ENCODE measurements at places on chromosomes 4 and X.

DNA sequence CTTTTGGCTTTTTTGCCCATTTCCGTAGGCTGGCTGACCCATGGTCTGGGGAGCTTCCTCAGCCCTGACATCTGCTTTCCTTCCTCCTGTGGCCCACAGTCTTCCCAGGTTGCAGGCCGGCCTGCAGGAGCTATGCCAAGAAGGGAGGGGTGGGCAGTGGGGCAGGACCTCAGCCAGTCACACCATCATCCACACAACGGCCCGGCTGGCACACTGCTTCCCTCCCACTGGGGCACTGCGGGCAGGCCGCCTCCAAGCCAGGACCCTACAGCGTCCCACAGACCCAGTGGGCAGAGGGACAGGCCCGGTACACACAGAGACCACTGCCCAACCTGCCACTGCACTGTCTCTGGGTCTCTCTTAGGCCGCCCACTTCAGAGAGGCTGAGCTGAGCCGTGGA, 38.0 kb downstream of the CTBP1 start:
- DNase-seq: no peak

- peak; percentile 61 for DNase-seq
Observed at GRCh38 chrX:118603981-118604380, 108.4 kb downstream of the DOCK11 start.

GRCh38 chrX:13428053-13428786, 108.4 kb upstream of the ATXN3L start:
- peak; percentile 43 for DNase-seq

GRCh38 chr4:150079081-150079581, 886 bp downstream of the DCLK2 start:
- DNase-seq: peak; percentile 27

DNA sequence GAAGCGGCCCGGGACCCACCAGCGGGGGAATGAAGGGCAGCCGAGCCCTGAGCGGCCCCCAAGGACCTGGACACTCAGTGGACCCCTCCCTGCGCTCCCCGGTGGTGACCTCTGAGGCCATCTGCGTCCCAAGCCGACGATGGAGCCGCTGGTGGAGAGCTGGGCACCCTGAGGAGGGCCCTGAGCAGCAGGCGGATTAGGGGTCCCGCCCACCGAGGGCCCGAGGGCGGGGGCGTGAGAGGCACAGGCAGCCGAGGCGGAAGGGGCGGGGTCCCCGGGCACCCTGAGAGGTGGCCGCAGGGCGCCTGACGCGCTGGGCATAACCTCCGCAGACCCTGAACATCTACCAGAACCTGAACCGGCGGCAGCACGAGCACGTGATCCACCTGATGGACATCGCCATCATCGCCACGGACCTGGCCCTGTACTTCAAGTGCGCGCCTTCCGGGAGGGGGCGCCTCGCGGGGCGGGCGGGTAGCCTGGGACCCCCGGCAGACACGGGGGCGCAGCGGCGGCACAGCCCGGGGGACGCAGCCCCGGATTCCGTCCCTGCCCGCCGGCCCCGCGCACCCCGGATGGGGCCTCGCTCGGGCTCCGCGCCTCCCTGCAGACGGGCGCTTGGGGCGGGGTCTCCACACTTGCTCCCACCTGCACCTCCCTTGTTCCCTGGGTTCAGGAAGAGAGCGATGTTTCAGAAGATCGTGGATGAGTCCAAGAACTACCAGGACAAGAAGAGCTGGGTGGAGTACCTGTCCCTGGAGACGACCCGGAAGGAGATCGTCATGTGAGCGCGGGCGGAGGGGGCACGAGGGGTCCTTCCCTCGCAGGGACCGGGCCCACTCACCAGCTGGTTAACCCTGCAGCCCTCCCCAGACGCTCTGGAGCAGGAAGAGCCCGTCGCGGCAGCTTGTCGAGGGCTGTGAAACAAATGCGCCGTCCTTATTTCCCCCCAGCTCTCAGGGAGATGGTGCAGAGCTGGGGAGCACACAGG, 10.3 kb downstream of the ATP5ME start:
- DNase-seq: peak; percentile 17

GRCh38 chr4:156560701-156561100, 410.9 kb downstream of the PDGFC start:
- peak; percentile 50 for DNase-seq

DNA sequence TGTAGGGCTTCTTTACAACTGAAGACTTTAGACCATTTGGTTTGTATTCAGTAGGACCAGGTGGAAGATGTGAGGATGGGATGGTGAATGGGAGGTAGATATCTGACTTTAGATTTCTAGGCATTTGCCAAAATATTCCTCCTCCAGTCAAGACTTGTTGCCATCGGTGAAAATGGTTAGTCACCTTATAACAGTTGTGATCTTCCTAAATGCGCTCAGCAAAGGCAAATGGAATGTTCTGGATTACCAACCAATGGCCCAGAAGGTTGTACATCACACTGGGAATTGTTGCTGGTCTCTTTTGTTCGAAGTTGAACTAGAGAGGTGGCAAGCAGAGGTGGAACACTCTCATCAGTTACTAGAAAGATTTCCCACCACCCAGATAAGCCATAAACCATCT, 33.9 kb downstream of the TMSB4X start:
- DNase-seq: no peak

DNA sequence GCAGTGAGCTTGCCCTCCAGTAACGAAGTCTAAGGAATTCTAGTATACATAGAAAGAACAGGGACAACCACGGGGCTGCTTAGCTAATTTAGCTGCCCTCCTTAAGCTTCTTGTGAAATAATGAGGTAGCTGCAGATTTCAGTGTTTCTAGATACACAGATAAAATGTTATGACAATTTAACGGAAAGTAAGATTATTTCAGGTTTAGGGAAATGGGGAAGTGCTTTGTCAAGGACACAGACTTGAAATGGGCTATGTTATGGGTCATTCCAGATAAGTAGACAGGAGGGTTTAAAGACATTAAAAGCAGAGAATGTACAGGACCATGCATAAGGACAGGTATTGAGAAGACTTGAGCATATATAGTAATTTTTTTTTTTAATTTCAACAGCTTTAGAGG, 34.2 kb upstream of the ZNF518B start:
- DNase-seq: no peak

DNA sequence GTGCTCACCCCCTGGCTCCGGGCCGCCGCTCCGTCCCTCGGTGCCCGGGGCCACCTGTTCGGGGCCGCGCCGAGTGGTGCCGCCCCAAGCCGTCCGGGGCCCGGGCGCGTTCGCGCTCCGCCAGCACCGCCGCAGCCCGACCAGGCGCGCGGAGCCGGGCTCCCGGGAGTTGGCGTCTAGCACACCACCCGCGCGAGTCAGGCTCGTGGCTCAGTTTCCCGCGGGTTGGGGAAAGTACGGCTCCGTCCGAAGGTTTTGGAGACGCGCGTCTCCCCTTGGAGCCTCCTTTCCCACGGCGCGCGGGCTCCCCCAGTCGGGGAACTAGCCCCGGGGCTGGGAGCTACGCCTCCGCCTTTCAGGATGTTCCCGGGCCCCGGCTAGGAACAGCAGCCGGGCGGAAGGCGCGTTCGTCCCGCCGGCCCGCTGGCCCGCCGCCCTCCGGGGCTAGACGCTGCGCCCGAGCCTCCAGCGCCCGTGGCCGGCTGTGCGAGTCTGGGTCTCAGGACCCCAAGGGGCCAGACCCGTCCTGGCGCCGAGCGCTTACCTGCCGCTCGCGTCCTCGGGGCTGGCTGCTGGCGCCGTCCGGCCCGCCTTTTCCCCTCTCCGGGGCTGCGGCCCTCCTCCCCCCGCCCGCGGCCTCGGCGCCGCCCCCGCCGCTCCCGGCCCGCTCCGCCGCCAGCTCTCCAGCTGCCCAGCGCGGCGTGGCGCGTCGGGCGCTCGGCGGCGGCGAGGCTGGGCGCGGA, at the start of gene ADGRG2:
ADGRG2 (minus strand) TSS at position 571 of the 743 bp plus-strand sequence. CDS start 53,634 bp downstream, outside the sequence.
- peak; percentile 20 for DNase-seq

DNA sequence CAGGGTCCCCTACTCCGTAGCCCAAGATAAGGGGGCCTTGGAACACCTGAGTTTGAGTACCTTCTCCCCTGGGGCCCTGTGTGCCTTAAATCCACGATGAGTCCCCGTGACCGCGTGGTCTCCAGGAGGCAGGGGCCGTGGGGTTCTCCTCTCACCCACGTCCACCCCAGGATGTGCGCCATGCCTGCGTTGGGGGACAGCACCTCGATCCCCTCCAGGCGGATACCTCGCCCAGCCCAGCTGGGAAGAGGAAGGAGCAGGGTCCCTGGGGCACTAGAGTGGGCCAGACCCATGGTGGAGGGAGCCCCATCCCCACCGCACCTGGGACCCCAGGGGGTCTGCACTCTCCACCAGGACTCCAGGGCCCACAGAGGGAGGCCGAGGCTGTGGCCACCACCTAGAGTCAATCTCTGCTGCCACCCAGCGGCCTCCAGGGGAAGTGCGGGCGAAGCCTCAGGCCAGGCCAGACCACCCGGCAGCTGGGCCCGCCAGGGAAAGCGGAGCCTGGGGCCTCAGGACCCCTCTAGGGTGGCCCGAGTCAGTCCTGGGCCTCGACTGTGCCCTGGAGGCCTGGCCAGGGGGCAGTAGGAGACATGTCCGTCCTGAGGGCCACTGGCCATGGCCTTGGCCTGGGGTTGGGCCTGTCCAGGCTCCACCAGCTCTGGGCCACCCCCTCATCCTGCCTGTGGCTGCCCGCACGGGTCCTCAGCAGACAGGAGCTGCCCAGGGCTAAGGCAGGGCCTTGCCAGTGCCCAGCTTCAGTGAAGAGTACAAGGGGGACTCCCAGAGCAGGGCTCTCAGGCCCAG, 55.0 kb downstream of the FAM53A start:
- peak; percentile 65 for DNase-seq

DNA sequence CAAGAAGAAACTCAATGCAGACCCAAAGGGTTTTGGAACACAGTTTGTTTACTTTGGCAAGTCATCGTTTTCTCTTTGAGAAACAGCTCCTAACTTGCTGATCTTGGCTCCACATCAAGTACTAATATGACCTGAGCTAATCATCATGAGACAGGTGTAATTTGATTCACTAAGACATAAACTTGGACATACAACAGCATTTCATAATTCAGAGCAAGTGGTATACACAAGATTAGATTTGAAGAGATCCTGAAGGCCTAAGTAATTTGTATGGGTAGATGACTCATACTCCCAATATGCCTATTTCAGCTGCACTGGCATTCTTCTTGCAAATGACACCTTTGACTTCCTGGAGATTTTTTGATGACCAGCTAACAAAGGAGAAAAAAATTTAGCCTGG, 1521.7 kb downstream of the RPA4 start:
- DNase-seq: no peak

- no peak for DNase-seq
Observed at GRCh38 chr4:147760176-147760575, 28.3 kb downstream of the ARHGAP10 start.

GRCh38 chr4:42555828-42556227, 101.1 kb downstream of the ATP8A1 start:
- DNase-seq: no peak

DNA sequence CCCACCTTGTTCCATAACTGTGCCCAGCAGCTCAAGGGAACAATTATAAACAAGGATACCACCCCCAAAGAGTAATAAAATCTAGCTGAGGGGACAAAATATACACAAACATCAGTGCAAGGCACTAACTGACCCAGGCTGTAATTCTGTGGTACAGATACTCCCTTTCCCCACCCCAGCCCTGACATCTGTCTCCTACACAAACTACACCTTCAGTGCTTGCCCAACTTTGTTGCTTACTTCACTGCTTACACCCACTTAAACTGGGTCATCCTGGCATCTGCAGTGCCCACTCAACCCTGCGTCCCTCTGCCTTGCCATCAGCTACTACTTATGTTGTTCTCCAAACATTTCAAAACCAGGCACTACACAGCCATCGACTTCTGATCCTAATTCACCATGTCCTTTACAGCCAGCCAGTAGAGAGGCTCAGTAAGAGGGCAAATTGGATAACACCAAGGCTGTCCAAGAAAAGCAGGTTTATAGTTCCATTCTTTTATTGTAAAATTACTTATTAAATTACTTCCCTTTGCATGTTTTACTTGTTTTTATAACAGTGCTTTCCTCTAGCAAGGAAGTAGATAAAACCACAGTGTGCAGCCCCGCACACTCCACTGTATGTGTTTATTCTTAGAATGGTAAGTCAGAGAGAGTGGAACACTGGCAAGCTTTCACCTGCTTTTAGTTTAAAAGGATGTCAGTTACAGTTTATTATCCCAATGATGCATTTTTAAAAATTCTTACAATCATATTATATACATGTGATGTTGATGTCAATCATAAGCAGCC, 149.6 kb downstream of the INPP4B start:
- DNase-seq: no peak

DNA sequence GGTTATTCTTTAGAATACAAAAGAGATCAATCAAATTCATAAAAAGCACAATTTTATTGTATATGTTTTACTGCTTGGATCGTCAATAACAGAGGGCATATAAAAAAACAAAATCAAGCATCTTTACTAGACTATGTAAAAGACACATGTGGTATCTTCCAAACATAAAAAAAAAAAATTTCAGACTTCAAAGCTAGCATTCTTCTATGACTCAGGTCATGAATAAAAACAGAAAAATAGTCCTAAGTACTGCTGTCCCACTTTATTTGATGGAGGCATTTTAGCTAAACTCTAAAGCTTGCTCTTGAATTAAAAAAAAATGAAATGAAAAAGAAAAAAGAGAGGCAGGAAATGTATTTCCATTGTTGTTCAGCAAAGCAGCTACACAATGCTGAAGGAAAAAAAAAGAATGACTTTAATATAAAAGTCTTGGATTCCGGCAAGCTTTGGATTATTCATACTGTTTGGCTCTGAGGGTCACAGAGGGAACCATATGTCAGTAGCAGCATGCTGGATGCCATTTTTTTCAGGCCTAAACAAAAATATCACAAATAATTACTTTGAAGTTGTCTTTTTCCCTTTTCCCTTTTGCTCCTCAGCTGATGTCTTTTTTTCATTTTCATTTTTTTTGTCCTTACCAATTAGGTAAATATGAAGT, 249.1 kb upstream of the DIAPH2 start:
- DNase-seq: no peak

DNA sequence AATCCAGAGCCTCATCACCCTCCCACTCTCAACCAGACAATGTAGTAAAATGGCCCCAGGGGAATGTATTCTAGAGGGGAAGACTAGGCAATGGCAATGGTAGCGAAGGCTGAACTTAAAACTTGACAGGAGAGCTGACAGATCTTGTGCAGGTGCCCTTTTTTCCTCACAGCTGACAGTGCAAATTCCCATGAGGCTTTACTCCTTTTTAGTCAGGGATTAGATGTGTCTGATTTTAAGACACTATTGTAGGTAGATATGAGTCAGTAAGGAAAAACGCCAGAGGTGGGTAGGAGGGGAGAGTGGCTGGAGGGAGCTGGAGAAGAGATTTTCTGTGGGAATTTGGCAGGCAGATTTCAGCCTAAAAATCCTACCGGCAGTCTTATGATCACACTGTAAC, 10.7 kb downstream of the CAPN6 start:
- no peak for DNase-seq

DNA sequence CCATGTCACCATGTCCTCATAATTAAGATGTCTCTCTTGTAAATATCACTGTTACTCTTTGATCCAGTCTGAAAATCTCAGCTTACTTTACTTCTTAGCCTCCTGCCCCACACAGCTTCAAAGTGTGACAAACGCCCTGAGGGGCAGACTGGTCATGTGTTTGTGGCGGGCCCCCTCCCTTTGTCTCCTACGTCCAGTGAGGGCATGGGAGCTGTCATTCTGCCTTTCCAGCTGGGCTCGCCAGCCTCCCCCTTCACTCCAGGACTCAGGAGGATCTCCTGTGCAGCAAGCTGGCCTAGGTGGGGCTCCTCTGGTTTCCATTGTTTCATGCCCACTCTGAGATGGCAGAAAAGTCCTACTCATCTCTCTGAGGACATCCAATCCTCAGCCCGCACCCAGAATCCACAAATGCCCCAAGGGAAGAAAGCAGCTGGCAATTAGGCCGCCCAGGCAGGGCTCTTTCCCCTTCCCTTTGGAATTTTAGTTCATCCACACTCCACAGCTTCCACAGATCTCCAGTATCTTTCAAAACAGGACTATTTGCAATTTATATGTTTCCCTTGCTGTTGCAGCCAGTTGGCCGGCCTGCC, 86.4 kb upstream of the C4orf50 start:
- no peak for DNase-seq

Data from suppressor macrophage treated with lipopolysaccharide for 4 hours (primary cell).